Tibial nerve (tissue), 4 donors: ENCODE measurements at places on chromosomes 1 and 21. TPM values are rescaled to one million over a fixed set of nuclear protein-coding genes. Genes with fewer than 3 reads are reported as not detected.

DNA sequence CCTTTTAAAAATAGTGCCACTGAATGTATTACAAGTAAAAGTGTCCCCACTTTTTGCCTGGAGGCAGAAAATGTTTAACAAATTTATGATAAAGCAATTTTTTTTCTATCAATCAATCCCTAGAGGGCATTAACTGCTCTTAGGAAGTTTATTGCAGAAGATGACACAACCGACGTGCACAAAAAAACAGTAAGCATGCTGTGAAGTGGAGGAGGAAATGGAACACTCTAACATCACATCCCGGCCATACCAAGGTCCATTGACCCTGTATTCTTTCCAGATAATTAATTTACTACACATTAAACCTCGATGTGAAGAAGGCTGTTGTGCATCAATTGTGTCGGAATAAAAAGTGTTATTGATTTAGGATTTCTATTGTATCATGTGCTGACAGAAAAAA is 264.9 kb upstream of the NR5A2 start:
- DNase-seq = no peak
- H3K4me3 ChIP-seq = no peak overlapping the region
- H3K36me3 ChIP-seq = no peaks in the 10 kb centered on the region
- H3K4me1 ChIP-seq = no peaks in the 10 kb centered on the region
- H3K27ac ChIP-seq = no peak overlapping the region

The ASPM gene
- 0.59 TPM for total RNA-seq

DNA sequence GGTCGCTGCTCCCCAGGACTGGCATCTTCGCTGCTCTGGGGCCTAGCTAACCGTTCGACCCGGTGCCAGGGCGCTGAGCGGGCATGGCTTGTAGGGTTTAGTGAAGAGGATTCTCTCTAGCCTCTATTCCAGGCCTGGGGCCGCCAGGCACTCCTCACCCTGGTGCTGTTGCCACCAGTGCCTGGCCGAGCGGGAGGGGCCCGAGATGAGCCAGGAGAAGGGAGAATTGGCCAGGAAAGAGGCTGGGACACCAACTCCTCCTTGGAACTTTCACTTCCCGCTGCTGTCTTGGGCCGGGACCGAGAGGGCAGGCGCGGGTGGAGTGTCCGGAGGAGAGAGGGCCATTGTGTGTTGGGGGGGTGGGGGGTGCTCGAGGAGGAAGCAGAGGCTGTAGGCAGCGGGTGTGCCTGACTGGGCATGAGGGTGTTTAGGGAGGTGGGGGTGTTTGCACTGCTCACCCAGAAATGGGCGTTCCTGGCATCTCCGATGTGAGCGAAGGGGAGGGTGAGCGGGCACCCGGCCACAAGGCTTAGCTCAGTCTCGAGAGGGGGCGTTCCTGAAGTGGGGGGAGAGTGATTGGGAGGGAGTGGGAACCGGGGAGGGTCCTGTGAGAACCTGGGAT is 772 bp downstream of the ADAM15 start:
- DNase-seq = peak; percentile 31
- peak overlapping the region; percentile 89 for H3K4me3 ChIP-seq
- no peaks in the 10 kb centered on the region for H3K4me1 ChIP-seq

GRCh38 chr1:172146141-172146850 is 274.2 kb upstream of the C1orf105 start:
- H3K36me3 ChIP-seq = no peaks in the 10 kb centered on the region
- H3K27ac ChIP-seq = peak overlapping the region; percentile 75
- H3K4me3 ChIP-seq = no peak overlapping the region
- no peaks in the 10 kb centered on the region for H3K27me3 ChIP-seq
- no peaks in the 10 kb centered on the region for H3K4me1 ChIP-seq
- DNase-seq = no peak

- DNase-seq = no peak
- no peaks in the 10 kb centered on the region for H3K36me3 ChIP-seq
- no peaks in the 10 kb centered on the region for H3K27me3 ChIP-seq
- H3K4me1 ChIP-seq = no peaks in the 10 kb centered on the region
- no peak overlapping the region for H3K27ac ChIP-seq
Measured at GRCh38 chr1:176522310-176522845, 59.4 kb downstream of the PAPPA2 start.

DNA sequence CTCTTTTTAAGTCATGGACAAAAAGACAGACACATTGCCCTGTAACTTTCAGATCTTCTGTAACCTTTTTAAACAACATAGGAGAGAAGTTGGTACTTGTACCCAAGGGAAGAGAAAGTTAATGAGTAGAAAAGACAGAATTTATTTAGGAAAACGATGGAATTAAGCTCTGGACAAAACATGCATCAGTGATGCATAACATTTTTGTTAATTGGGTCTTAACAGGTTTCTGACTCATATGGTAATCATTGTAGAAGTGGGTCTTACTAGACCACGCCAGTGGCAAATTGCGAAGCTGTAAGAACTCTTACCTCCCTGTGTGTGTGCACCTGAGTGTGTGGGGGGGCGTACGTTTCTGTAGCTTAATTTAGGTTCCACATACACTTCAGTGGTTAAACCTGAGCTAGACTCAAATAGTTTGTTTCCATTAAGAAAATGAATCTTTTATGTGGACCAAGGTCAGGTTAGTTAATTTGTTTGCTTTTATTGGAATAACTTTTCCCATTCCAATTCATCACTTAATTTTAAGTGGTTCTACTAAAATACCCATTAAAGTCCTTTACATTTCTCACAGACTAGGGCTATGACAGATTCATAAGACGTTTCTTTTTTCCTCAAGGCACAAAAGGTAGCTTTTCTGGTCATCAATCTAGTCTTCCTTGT is 48.1 kb downstream of the NFIA start:
- H3K27ac ChIP-seq = no peak overlapping the region
- no peaks in the 10 kb centered on the region for H3K36me3 ChIP-seq
- H3K4me3 ChIP-seq = no peak overlapping the region
- DNase-seq = no peak
- H3K27me3 ChIP-seq = no peaks in the 10 kb centered on the region

The LCE4A gene
- not detected for total RNA-seq

GRCh38 chr1:109816175-109816811 is 52.6 kb upstream of the EPS8L3 start:
- H3K36me3 ChIP-seq = no peaks in the 10 kb centered on the region
- no peak overlapping the region for H3K4me3 ChIP-seq
- H3K27ac ChIP-seq = no peak overlapping the region
- no peaks in the 10 kb centered on the region for H3K27me3 ChIP-seq

DNA sequence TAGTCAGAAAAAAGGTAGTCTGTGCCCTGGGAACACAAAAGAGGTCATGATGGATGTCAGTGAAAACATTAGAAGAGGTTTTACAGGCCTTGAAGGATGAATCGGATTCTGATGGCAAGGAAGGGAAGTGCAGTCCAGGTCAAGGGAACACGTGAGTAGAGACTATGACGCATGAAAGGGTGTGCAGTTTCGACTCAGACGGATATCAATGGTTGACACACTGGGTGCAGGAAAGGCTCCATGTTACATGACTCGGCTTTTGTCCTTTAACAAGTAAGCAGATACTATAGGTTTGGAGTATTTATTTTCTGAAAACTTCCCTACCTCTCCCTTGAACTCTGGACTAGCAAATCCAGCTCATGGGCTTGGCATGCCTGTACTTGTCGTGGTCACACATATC is 55.3 kb downstream of the SEC16B start:
- H3K4me3 ChIP-seq = no peak overlapping the region
- no peaks in the 10 kb centered on the region for H3K4me1 ChIP-seq
- H3K27me3 ChIP-seq = no peaks in the 10 kb centered on the region
- DNase-seq = no peak
- H3K27ac ChIP-seq = no peak overlapping the region
- no peaks in the 10 kb centered on the region for H3K36me3 ChIP-seq

The RHD gene
- not detected for total RNA-seq

The GJC2 gene
- 15.1 TPM for total RNA-seq

DNA sequence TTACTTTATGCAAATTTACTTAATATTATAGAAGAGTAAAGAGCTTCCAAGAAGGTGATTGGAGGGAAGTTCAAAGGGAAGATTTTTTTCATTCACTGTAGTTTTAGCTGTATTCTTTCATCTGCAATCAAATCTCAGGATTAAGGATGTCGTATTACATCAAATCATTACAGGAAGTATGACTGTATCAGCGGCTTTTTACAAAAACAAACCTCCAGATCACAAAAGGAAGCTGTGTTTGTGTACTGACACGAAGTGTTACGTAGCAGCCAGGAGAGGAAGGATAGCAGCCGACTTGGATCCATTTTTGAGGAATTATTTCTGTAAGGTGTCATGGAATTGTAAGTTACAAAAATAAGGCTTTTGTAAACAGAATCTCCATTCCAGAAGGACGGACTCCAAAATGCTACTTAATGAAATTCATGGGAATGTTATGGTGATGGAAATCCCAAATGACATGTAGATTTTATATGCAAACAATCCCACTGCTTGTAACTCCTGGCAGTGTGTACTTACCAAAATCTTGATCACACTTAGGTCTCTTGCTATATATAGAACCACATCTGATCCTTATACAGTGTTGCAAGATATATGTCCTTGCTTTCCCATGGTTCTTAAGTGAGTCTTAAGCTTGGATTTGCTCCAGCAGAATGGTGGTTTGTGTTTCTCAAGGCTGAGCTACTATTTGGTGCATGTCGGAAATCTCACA is 49.8 kb downstream of the KCNJ15 start:
- no peak overlapping the region for H3K4me3 ChIP-seq
- peak overlapping the region; percentile 25 for H3K27ac ChIP-seq
- H3K36me3 ChIP-seq = no peaks in the 10 kb centered on the region
- no peak for DNase-seq

GRCh38 chr21:42404539-42404938 is 837 bp downstream of the UBASH3A start:
- DNase-seq = no peak
- H3K4me1 ChIP-seq = no peaks in the 10 kb centered on the region
- no peak overlapping the region for H3K4me3 ChIP-seq
- H3K36me3 ChIP-seq = no peaks in the 10 kb centered on the region
- no peak overlapping the region for H3K27ac ChIP-seq
- H3K27me3 ChIP-seq = no peaks in the 10 kb centered on the region

- no peaks in the 10 kb centered on the region for H3K36me3 ChIP-seq
- peak overlapping the region; percentile 49 for H3K4me3 ChIP-seq
- peaks cover 10% of the 10 kb centered on the region for H3K4me1 ChIP-seq
- H3K27ac ChIP-seq = no peak overlapping the region
Measured at GRCh38 chr1:90835661-90836344, 118.7 kb upstream of the BARHL2 start.

DNA sequence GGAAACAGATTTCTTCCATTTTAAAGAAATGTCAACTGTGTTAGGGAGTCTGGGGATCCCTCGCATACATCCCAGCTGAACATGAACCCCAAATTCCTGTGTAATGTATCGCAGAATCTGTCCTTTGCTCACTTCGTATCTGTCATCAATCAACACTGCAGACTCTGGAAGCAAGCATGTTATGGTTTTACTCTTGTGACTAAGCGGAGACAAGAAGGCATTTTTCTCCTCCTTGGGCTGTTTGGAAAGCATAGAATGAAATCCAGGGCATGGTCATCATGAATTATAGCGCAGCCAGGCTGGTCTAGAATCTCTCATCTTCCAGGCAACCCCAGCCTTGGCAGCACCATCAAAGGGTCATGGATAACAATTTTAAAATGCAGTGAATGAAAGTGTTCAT is 290.2 kb downstream of the KIF26B start:
- H3K36me3 ChIP-seq = no peaks in the 10 kb centered on the region
- DNase-seq = no peak
- H3K4me3 ChIP-seq = no peak overlapping the region
- no peaks in the 10 kb centered on the region for H3K4me1 ChIP-seq

DNA sequence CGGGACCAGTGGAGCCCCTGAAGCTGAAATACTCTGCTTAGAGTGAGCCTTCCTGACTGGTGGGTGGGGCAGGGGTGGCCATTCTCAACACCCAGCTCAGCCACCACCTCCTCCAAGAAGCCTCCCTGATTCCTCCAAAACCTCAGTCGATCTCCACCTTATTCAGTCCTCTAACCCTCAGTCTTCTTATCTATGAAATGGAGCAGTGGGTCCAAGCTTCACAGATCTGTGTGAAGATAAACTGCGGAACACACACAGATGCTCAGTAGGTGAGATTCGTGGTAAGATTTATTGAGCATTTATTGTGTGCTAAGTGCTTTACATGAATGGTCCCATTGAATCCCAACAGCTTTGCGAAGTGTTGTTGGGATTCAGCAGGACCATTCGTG is 93.1 kb upstream of the RUNX3 start:
- no peak overlapping the region for H3K27ac ChIP-seq
- no peak overlapping the region for H3K4me3 ChIP-seq
- DNase-seq = no peak

The ZSWIM5 gene
- total RNA-seq = 2.4 TPM

- no peak overlapping the region for H3K4me3 ChIP-seq
- H3K27ac ChIP-seq = peak overlapping the region; percentile 84
- no peak for DNase-seq
- H3K27me3 ChIP-seq = no peaks in the 10 kb centered on the region
Measured at GRCh38 chr1:25804964-25805862, 5.2 kb downstream of the SELENON start.

DNA sequence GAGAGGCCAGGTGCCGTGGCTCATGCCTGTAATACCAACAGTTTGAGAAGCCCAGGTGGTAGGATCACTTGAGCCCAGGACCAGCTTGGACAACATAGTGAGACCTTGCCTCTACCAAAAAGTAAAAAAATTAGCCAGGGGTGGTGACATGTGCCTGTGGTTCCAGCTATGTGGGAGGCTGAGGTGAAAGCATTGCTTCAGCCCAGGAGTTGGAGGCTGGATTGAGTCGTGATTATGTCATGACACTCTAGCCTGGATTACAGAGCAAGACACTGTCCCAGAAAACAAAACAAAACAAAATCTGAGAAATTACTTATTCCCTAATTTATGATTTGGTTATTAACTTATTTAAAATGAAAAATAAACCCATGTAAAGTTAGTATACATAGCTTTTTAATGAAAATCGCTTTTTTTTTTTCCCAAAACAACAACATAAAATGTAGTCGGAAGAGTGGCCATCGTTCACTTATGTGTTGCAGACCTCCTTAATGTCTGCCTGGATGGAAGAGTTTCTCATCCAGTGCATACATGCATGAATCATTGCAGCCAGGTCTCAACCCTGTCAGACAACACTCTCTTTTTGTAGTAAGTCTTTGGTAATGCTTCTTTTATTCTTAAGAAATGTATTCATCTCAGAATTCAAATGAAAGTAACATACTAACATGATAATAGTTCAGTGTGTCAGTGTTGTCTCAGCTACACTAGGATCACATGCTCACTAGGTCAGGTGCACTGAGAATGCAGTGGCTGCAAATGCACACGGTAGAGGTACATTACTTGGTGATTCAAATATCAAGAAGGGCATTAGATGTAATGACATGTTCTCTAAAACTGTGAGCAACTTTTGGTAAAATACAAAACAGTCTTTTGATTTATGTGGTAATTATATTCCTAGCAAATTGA is 28.0 kb downstream of the ITSN1 start:
- H3K4me1 ChIP-seq = peaks cover 68% of the 10 kb centered on the region
- H3K27ac ChIP-seq = no peak overlapping the region
- no peak for DNase-seq
- H3K27me3 ChIP-seq = no peaks in the 10 kb centered on the region

DNA sequence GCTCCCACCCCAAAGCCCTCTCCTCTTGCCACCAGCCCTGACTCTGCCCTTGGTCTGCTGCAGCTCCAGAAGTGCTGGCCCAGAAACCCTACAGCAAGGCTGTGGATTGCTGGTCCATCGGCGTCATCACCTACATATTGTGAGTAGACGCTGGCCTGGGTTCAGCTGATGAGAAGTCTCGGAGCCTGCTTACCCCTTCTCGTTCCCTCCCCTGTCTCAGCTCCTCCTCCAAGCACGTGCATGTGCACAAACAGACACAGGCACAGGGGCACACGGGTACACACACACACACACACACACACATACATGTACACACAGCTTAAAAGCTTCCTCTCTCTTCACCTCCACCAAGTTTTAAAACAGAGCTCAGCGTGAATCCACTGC is 24.3 kb downstream of the CAMK1G start:
- no peaks in the 10 kb centered on the region for H3K27me3 ChIP-seq
- H3K4me3 ChIP-seq = no peak overlapping the region
- H3K4me1 ChIP-seq = no peaks in the 10 kb centered on the region
- DNase-seq = no peak

The RERE gene
- total RNA-seq = 86.4 TPM

The FCRL3 gene
- not detected for total RNA-seq
